ENCODE measurements at places on chromosomes 4 and X. TPM values are rescaled to one million over a fixed set of nuclear protein-coding genes. Genes with fewer than 3 reads are reported as not detected.

- DNase-seq, result peak; percentile 73
Observed at GRCh38 chrX:154457491-154458115, 478 bp upstream of the PLXNA3 start.

DNA sequence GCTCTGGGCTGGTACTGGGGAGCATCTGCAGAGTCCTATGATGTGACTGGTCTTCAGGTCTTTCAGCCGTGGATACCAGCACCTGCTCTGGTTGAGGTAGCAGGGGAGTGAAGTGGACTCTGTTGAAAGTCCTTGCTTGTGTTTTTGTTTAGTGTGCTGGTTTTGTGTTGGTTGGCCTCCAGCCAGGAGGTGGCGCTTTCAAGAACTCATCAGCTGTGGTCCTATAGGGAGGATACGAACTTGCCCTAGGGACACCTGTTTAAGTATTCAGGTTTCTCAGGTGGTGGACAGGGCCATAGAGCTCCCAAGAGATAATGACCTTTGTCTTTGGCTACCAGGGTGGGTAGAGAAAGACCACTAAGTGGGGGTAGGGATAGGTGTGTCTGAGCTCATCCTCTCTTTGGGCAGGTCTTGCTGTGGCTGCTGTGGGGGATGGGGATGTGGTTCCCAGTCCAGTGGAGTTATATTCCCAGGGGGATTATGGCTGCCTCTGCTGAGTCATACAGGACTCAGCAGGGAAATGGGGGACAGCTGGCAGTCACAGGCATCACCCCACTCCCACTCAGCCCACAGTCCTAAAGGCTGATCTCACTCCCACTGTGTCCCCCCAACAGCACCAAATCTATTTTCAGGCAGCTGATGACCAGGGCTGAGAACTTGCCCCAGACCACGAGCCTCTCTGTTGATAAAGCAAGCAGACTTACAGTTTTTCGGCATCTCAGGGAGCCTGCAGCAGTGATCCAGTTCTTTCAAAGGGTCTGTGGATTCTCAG, 24.1 kb downstream of the MSMO1 start:
- no peak for DNase-seq

- DNase-seq, result no peak
Observed at GRCh38 chrX:108795240-108795639, 58.9 kb upstream of the IRS4 start.

DNA sequence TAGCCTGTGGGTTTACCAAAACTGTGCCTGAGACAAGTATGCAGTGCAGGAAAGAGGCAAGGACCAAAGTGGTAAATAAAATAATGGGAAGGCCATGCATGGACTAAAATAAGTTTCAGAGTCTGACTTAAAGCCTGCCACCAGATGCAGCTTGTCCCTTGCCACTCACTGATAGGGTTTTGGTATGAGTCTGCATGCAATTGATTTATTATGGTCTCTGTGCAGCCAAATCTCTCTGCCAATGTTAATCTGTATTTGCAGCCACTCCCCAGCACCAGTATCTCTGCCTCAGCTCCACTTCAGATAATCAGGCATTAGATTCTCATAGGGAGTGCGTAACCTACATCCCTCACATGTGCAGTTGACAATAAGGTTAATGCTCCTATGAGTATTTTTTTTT, 5.5 kb upstream of the FGF2 start:
- no peak for DNase-seq

DNA sequence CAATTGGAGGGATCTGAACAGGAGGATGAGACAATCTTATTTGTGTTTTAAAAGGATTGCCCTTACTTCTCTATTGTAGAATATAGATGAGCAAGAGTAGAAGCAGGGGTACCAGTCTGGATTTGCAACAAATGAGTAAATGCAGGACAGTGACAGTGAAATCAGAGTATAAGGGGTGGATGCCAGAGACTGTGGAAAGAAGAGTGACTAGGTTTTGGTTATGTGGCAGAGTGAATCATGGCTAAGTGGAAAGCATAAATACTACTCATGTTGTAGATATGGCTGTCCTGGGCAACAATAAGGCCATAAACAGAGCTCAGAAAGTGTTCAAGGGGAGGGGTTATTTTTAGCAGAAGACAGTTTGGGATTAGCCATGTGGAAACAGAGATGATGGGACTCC, 6.0 kb upstream of the VSIG4 start:
- no peak for DNase-seq

DNA sequence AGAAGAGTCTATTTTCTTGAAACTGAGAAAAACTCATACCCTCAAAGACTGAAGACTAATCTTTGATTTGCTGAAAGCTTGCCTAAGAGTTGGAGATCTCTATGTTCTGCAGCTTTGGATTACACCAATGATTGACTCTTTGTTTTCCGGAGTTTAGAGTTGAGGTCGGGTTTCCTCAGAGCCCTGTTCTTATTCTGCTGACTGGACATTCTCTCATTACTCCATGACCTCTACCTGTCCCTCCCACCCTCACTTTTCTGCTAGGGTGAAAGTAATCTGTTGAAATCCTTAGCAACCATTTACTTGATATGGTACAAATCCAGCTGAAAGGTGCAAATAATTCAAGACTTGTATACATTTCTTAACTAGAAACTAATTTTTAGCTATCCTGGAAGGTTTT, 421.5 kb upstream of the FRG1 start:
- DNase-seq, result no peak

GRCh38 chr4:41427306-41427882, 110.6 kb upstream of the LIMCH1 start:
- no peak for DNase-seq

- DNase-seq, result no peak
Observed at GRCh38 chr4:189081826-189082225, 858.8 kb upstream of the FRG1 start.

DNA sequence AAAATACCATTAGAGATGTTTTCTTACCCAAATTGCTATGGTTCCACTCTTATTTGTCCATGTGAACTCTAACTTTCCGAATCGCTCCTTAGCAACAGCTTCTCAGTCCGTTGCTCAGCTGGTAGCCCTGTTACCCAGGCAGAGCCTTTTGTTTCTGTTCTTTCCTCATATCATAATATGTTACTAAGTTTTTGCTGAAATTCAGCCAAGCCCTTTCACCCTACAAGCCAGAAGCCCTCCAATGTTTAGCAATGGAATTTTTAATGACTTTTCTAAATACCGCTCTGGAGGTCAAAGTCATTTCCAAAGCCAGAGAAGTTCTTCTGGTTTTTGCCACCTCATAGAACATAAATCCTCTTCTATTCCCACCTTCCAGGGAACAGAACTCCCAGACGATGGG, 1029.5 kb downstream of the C4orf33 start:
- no peak for DNase-seq

GRCh38 chrX:115583496-115584004, 22.6 kb downstream of the PLS3 start:
- DNase-seq, result no peak

- DNase-seq, result peak; percentile 18
Observed at GRCh38 chr4:150591406-150591805, 9.5 kb downstream of the MAB21L2 start.

- peak; percentile 67 for DNase-seq
Observed at GRCh38 chr4:184274286-184274951, 56.7 kb upstream of the ENPP6 start.

GRCh38 chr4:155950461-155950860, 3.2 kb downstream of the CTSO start:
- no peak for DNase-seq

DNA sequence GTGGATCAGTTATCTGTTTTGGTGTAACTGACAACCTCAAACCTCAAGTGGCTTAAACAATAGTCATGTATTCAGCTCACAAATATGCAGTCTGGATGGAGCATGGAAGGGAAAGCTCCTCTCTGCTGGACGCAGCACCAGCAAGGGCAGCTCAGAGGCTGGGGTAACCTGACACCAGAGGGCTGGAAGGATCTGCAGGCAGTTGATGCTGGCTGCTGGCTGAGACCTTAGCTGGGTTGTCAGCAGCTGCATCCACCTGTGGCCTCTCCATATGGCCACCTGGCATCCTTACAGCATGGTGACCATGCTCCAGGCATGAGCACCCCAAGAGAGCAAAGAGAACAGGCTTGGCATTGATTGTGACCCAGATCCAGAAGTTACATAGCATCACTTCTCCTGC, 46.7 kb downstream of the ENPP6 start:
- no peak for DNase-seq

DNA sequence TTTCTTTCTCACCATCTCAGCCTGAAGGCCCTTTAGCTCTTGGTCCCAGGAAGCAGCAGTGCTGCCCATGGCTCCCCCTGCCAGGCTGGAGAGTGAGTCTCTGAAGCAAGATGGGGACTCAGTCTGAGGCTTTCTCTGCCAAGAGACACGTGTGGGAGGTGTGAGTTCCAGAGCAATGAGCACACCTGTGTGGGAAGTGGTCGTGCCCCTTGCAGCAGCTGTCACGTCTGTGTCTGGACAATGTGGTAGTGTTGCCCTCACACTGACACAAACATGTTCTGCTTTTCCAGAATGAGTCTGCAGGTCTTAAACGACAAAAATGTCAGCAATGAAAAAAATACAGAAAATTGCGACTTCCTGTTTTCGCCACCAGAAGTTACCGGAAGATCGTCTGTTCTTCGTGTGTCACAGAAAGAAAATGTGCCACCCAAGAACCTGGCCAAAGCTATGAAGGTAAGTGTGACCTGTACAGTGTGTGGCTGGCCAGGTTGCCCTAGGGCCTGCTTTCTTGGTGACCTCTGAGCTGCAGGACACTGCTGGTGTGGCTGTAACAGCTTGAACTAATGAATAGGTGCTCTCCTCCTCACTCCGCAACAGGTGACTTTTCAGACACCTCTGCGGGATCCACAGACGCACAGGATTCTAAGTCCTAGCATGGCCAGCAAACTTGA, 1.9 kb downstream of the TACC3 start:
- no peak for DNase-seq

- no peak for DNase-seq
Observed at GRCh38 chr4:65624651-65625050, 45.6 kb downstream of the EPHA5 start.

DNA sequence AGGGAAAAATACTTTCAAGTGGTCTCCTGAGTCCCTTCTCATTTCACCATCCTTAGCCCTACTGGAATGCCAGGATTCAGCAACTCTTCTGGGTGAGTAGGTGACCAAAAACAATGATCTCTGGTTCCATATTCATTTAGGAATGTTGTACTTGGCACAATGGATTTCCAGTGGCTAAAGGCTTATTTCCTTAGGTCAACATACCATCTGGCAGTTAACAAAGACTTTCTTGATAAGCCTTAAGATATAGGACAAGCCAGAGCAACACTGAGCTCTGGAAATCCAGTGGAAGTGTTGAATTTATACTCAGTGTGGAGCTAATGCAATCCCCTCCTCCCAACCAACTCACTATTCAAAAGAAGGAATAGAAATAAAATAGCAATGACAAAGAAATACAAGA, 139.4 kb upstream of the EMCN start:
- no peak for DNase-seq

DNA sequence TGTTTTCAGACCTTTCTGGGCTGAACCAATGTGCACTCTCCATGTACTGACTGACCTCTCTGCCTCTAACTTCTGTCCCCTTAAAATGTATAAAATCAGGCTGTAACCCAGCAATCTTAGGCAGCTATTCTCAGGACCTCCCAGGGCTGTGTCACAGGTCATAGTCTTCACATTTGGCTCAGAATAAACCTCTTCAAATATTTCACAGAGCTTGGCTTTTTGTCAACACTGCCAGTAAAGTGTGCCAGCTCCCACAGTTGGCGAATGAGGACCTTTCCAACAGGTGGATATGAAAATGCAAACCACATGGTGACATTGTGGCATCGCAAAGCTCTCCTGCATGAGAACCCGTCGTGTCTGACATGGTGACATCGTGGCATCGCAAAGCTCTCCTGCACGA, 76.4 kb downstream of the ACOX3 start:
- DNase-seq, result no peak

- no peak for DNase-seq
Observed at GRCh38 chr4:90209922-90210321, 82.7 kb downstream of the CCSER1 start.

GRCh38 chr4:77990904-77991358, 66.2 kb upstream of the FRAS1 start:
- DNase-seq, result no peak

GRCh38 chrX:17634542-17635207, 102.6 kb upstream of the SCML1 start:
- DNase-seq, result no peak

GRCh38 chr4:139374251-139374650, 72.0 kb upstream of the NDUFC1 start:
- DNase-seq, result no peak

DNA sequence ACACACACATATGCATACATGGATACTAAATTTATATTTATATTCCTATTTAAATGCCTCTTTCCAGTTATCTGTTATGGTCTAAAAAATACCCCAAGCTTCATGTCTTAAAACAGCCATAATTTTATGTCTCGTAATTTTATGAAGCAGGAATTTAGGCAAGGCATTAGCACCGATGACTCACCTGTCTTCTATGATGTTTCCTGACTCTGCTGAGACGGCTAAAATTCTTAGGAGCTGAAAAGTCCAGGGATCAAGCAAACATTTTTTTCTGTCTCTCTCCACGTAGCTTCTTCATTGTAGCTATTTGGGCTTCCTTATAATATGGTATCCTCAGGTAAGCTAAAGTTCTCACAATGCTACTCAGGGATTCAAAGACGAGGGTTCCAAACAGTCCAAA, 930.3 kb downstream of the STIM2 start:
- DNase-seq, result no peak

- no peak for DNase-seq
Observed at GRCh38 chr4:108473163-108473720, 147.1 kb upstream of the RPL34 start.

The CPXCR1 gene
- not detected for total RNA-seq

The ZMYM3 gene
- total RNA-seq, result 13.0 TPM

The AWAT1 gene
- total RNA-seq, result not detected

The UNC5C gene
- 5.8 TPM for total RNA-seq

The EPGN gene
- 0.71 TPM for total RNA-seq

The CXCL11 gene
- not detected for total RNA-seq

The PARM1 gene
- 127 TPM for total RNA-seq

The FHDC1 gene
- 1.1 TPM for total RNA-seq

The GAGE2A gene
- total RNA-seq, result not detected

Data from right cardiac atrium (tissue), 5 donors.